ENCODE measurements at places on chromosomes 13 and 19.

DNA sequence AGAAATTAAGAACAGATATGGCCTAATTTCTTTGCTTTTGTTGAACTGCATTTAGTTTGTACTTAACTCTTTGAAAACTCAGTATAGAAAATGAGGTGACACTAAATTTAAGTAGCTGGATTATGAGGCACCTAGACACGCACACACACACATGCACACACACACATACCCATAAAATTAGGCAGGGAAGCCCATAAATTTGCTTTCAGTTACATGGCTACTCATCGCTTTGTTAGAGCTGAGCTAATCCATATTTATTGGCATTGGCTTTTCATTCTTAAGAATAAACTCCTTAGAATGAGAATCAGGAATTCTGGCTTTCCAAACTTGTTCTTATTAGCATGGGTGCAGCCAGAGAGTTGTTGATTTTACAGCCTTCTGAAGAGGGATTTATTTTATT lies 61.7 kb upstream of the MBNL2 start:
- DNase-seq = no peak

DNA sequence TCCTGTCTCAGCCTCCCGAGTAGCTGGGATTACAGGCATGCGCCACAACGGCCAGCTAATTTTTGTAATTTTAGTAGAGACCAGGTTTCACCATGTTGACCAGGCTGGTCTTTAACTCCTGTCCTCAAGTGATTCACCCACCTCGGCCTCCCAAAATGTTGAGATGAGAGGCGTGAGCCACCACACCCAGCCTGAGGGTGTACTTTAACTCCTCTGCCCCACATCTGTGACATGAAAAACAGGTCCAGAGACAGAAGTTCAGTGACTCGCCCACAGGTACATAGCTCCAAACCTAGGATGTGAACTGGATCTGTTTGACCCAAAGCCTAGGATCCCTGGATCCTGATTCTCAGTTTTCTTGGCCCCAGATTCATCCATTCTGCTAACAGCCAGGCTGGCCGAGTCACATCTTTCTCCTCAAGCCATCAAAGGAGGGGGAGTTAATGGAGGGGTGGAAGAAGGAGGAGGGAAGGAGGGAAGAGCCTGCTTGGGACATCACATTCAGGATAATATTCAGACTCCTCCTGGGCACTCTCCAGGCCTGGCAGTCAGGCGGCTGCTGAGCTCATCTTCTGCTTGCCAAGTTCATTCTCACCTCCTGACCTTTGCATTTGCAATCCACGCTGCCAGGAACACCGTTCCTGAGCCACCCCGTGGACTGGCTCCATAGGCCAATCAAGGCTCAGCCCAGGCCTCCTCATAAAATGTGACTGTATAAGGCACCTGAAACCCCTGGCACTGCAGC lies 3.1 kb downstream of the SPC24 start:
- no peak for DNase-seq

GRCh38 chr13:93477238-93477637 lies 250.6 kb downstream of the GPC6 start:
- DNase-seq = no peak

DNA sequence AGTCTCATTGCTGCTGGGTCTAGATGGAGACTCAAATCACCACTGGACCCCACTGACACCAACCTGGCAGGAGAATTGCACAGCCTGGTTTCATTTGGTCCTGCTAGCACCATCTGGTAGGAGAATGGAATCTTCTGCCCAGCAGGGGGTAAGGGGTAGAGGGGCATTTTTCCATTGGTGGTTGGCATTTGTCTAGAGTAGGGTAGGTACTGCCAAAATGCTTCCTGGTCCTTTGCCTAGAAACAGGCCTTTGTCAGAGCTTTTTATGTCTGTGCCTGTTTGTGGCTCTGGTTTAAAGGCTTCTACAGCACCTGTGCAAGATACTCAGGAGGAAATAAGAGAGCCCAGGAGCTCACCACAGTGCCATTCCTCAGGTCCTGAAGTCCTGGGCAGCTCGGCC lies 121.3 kb downstream of the KCTD12 start:
- DNase-seq = no peak

- peak; percentile 25 for DNase-seq
Measured at GRCh38 chr19:17873786-17874757, 2.3 kb downstream of the SLC5A5 start.

DNA sequence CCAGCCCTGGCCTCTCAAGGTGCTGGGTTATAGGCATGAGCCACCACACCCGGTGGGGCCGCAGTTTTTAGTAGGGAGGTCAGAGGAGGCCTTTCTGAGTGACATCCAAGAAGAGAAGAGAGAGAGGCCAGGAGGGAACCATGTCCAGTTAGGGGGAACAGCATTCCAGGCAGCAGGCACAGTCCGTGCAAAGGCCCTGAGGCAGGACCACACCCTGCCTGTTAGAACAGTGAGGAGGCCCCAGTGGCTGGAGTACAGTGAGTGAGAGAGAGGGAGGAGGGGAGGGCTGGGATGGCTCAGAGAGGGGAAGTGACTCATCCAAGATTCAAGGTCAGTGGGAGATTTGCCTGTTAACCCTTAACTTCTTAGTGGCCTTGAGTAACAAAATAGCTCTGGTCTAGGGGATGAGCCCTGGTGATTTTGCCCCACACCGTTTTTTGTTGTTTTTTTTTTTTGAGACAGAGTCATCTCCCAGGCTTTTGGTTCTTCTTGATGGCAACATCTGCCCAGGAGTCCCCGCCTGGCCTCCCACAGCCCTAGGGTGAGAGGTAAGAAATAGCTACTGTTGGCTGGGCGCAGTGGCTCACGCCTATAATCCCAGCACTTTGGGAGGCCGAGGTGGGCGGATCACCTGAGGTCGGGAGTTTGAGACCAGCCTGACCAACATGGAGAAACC lies 2.7 kb upstream of the PLIN3 start:
- no peak for DNase-seq

GRCh38 chr13:44051918-44052675 lies 172.4 kb downstream of the LACC1 start:
- DNase-seq = no peak

GRCh38 chr13:114025405-114025713 lies 51.5 kb upstream of the C13orf46 start:
- DNase-seq = no peak
